NK-92 treated with Interleukin-12 subunit alpha and Interleukin-12 subunit beta, amount 100 ng/mL, for 24 hours (cell line): ENCODE measurements at places on chromosomes 11 and 22.

- no peak for DNase-seq
Observed at GRCh38 chr11:70863186-70863585, 389.2 kb downstream of the SHANK2 start.

DNA sequence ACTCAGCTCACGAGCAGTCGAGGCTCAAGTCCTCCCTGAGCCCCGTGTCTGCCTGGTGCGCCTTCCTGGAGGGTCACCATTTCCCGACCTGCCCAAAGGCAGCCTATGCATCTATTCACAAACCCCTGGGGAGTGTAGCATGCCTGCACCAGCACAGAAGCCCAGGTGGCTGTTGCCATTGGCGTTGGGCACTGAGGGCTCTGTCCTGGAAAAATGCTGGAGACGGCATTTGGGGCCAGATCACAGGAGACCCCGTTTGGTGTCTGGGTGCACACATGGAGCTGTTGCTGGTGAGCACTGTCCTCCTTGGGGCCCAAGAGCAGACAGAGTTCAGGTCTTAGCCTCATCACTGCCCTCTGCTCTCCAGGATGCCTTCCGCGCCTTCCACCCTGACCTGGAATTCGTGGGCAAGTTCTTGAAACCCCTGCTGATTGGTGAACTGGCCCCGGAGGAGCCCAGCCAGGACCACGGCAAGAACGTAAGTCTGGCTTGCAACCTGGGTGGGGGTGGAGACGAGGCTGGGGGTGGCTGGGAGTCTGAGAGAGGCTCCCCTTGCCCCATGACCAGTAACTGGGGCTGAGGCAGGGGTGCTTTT lies 9.4 kb downstream of the FADS2 start:
- DNase-seq: no peak

- DNase-seq: no peak
Observed at GRCh38 chr11:2779499-2779980, 79.7 kb upstream of the KCNQ1OT1 start.

DNA sequence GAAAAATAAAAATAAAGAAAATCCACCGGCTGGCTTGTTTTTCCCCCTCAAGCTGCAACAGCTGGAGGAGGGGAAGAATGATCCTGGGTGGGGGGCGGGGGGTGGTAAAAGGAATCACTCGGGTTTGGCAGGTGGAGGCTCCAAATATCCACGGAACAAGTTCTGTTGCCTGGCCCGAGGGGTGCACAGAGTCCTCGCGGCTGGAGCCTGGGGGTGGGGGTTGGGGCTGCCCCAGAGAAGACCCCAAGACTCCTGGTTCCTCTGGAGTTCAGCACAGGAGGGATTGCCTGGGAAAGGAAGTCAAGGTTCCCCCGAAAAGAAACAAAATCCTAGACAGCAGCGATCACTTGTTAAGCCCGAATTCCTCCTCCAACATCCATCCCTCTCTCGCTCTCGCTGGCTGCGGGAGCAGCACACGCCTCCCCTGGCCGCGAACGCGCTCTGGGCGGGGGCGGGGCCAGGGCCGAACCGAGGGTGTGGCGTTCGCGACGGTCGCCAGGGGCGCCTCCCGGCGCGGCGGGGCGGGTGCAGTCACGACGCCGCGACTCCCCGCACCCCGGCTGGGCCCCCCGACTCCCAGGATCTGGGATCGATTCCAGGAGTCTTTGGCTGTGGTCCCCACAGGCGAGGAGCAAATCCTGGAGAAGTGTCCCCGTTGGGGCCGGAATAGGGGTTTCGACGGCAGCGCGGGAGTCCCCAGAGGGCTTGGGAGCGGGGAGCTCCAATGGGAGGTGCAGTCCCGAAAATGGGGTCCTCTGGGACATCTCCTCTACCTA lies at the start of gene KCNA4:
Gene KCNA4 (minus strand): TSS at position 443 of the 776 bp plus-strand sequence. CDS start 4,352 bp downstream, outside the sequence.
- no peak for DNase-seq

GRCh38 chr11:24617856-24618255 lies 121.0 kb downstream of the LUZP2 start:
- no peak for DNase-seq

GRCh38 chr11:6892400-6892799 lies at the start of gene OR2D2:
Gene OR2D2, minus strand, starts transcription at chr11:6892500. Its CDS starts 0 bp downstream, at chr11:6892500.
- DNase-seq: no peak

- DNase-seq: no peak
Observed at GRCh38 chr11:8025123-8025522, 38.0 kb downstream of the EIF3F start.

DNA sequence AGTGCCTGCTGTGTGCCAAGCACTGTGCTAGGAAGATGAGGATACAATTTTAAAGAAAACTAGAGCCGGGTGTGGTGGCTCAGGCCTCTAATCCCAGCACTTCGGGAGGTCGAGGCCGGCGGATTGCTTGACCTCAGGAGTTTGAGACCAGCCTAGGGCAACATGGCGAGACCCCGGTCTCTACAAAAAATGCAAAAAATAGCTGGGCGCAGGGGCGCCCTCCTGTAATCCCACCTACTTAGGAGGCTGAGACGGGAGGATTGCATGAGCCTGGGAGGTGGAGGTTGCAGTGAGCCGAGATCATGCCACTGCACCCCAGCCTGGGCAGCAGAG lies 8.3 kb downstream of the TPBGL start:
- no peak for DNase-seq

DNA sequence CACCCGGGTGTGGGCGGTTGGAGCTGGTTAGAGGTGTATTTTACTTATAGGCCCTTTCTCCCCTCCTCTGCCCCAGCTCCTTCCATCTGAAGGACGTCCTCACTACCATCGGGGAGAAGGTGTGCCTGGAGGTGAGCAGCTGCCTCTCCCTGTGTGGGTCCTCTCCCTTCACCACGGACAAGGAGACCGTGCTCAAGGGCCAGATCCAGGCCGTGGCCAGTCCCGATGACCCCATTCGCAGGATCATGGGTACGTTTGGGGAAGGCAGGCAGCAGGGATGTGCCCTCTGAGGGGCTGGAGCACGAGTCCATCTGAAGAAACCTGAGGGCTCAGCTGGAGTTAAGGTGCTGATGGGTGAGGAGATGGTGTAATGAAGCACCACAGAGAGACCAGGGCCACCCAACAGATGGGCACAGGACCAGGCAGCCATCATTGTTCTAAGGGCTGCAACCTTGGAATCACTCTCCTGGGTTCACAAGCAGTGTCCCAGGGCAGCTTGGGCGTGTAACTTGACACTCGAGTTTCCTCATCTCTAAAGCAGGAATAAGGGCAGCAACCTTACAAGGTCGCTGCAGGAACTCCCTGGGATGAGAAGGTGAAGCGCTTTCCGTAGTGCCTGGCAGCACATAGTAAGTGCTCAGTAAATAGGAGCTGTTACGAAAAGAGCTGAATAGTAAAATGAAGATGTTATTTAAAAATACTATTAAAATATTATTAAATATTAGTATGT lies 29.4 kb downstream of the TCP11L1 start:
- no peak for DNase-seq

DNA sequence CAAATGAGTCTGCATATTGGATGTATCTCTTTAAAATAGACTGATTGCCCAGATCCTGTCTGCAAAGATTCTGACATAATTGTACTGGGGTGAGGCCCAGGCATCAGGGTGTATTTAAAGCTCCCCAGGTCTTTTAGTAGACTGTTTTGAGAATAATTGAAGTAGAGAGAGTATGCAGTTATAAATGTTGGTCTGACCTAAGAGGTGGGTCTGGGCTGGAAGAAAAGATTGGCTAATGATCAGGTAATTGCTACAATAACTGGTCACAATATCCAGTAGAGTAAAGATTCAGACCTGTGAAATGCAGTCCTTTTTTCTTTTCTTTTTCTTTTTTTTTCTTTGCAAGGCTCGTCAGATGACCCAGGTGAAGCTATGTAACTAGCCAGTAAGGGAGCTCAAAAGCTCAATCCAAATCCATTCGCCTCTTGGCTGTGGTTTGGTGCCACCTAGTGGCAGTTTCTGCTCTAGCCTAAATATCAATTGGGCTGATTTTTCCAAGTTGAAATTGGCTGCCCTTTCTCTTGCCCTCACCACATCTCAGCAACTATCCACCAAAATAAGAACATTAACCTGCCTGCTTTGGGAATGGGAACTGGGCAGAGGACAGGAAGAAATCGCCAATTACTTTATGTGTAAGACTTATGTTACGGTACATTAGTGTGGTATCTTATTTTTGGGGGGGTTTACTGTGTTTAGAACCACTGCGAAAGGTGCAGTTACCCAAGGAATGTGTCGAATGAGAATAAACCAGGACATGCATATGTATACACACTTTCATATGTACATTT lies 45.9 kb downstream of the ZNF143 start:
- peak; percentile 43 for DNase-seq

- no peak for DNase-seq
Observed at GRCh38 chr11:115437902-115438575, 66.2 kb downstream of the CADM1 start.

DNA sequence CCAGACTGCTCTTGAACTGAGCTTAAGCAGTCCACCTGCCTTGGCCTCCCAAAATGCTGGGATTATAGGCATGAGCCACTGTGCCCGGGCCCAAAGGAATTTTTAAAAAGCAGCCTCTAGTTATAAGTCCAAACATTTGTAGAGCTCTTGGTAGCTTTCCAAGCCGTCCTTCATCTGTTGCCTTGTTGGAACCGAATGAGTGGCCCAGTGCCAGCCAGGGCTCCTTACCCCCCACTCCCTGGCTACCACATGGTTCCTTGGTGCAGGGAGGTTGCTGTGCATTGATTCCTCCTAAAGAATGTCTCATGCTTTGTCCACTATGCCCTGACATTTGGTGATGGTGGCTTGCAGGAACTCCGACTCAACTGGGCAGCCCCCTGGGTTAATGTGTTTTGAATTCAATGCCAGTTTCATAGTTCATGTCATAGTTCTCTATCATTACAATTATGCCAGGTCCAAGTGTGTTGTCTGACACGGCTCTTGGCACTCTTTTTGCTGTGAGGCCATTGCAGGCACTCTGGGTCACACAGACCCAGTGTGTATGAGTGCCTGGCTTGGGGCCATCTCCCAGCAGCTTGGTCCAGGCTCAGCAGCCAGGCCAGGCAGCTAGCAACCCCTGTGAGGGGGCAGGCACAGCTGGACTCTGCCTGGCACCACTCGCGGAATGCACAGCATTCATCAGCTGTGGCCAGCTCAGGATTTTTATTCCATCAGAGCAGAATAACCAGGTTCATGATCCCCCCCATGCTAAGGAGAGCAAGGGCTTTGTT lies 13.3 kb upstream of the MICALL1 start:
- DNase-seq: no peak

- DNase-seq: no peak
Observed at GRCh38 chr11:59154610-59155009, 12.0 kb downstream of the FAM111A start.

DNA sequence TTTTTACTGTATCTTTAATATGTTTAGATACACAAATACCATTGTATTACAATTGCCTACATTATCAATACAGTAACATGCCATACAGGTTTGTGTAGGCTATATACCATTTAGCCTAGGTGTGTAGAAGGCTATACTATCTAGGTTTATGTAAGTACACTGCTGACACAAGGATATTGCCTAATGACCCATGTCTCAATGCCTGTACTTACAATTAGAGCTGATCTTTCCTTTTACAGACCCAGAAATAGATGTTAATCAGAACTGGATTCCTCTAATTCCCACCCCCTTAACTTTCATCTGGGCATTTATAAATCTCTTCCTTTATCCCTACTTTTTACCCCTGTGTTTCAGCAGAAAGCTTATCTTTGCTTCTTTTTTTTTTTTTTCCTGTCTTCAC lies 229.5 kb downstream of the METTL15 start:
- no peak for DNase-seq

DNA sequence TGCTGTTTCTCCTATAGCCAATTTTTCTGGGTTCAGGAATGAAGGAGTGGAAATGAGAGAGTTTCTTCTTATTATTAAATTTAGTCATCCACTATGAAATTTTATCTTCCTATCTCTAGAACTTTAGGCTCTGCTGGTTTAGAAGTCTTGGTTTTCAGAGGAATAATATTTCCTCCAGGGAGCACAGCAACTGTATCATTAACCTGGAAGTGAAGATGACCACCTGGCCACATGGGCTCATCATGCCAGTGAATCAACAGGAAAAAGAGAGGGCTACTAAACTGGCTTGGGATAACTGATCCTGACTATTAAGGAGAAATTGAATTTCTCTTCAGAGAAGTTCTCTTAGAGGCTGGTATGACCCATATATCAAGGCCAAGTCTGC lies 44.4 kb downstream of the ADM start:
- no peak for DNase-seq

GRCh38 chr11:64747961-64748665 lies 4.2 kb upstream of the RASGRP2 start:
- no peak for DNase-seq

- no peak for DNase-seq
Observed at GRCh38 chr11:65790104-65790901, 3.4 kb downstream of the OVOL1 start.

DNA sequence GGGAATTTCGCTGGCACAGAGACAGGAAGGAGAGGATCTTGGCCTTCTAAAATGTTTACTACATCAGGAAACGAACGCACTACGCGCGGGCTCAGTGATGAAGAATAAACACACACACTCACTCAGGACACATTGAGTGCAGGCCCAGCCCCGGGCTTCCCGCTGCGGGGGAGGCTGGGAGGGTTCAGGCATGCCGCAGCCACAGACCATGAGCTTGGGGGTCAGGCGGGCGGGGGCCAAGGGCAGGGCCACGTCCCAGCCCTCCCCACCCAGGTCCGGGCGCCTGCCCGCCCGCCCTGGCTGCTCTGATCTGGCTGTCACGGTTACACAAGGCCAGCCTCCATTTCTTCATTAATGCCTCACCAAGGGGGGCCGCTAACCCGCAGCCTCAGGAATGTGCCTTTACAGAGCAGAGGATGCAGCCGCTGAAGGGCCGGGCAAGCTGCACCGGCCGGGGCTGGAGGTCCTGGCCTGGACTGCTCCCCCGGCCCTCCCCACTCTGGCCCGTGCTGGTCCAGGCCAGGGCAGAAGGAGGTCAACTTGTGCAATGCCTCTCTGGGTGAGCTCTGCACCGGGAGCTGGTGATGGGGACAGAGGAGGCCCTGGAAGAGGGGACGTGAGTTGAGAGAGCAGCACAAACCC lies 41.7 kb downstream of the IGF2 start:
- no peak for DNase-seq

GRCh38 chr22:43387815-43388214 lies 24.0 kb upstream of the MPPED1 start:
- no peak for DNase-seq

GRCh38 chr22:50104141-50104544 lies 14.3 kb downstream of the MOV10L1 start:
- DNase-seq: no peak

DNA sequence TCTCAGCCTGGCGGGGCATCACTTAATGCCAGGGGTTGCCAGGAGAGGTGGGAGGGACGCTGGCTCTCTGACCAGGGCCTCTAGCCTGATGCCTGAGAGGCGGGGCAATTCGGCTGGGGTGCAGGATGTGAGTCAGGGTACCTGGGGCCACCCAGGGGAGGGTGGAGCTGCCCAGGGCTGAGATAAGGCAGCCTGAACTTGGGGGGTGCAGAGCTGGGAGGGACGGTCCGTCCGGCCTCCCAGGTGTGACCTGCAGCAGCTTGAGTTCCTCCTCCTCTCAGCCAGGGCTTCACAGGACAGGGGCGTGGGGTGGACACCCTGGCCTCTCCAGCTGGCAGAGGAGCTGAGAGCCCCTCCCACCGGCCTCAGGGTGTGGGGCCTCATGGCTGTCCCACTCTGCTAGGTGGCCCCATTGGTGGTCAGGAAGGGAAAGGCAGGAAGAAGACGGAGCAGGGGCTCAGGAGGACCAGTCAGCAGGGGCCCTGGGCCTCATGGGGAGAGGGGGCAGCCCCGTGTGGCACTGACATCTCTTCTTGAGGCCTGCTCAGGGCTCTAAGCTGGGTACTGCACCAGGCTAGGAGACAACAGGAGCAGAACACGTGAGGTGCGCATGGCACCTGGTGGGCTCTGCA lies 942 bp upstream of the RPS6KA4 start:
- peak; percentile 59 for DNase-seq

GRCh38 chr22:39421691-39422090 lies 22.1 kb downstream of the TAB1 start:
- no peak for DNase-seq

- DNase-seq: no peak
Observed at GRCh38 chr22:26273011-26273675, 103.9 kb downstream of the SEZ6L start.
